ENCODE measurements at places on chromosomes 12 and 14.

DNA sequence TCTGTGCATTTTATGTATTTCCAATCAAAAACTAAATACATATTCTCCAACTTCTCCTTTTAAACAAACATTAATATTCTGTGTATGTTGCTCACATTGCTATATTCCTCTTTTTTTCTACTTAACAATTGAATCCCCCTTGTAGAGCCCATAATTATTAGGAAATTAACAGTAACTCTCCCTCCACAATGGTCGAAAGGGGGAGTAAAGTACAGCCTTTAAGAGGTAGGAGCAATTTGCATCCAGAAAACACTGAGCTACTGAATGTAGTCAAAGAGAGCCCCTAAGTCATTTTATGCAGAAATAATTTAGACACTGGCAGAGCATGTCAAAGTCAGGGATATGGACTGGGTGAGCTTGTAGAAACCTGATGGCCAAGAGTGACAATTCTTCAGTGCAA, 57.2 kb upstream of the SCN8A start:
- peak; percentile 54 for DNase-seq

- DNase-seq: no peak
Observed at GRCh38 chr14:61196034-61196433, 85.1 kb downstream of the TMEM30B start.

GRCh38 chr12:7047306-7047705, 13.2 kb upstream of the C1S start:
- DNase-seq: no peak

- peak; percentile 37 for DNase-seq
Observed at GRCh38 chr14:95686935-95687334, 709 bp downstream of the TCL1B start.

DNA sequence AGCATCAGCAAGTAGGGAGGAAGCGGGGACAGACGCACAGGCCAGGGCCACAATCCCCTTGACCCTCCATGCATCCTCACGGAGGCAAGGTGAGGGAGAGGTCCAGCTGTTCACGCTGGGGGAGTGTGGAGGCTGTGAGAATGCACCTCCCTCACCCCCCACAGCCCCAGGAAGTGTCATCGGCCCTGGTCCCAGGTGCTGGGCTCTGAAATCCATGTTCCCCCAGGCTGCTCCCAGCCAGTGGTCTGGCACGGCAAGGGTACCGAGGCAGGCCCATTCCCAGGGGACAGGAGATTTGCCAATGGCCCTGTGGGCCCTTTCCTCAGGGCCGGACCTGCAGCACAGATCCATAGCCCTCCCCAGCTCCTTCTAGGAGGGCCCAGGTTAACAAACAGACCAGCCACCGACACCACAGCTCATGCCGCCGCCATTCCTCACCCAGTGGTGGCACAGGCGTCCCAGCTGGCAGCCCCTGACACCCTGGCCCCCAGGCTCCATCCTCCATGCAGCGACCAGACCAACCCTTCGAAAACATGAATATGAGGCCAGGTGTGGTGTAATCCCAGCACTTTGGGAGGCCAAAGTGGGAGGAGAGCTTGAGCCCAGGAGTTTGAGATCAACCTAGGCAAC, 21.9 kb upstream of the EIF5 start:
- DNase-seq: no peak

DNA sequence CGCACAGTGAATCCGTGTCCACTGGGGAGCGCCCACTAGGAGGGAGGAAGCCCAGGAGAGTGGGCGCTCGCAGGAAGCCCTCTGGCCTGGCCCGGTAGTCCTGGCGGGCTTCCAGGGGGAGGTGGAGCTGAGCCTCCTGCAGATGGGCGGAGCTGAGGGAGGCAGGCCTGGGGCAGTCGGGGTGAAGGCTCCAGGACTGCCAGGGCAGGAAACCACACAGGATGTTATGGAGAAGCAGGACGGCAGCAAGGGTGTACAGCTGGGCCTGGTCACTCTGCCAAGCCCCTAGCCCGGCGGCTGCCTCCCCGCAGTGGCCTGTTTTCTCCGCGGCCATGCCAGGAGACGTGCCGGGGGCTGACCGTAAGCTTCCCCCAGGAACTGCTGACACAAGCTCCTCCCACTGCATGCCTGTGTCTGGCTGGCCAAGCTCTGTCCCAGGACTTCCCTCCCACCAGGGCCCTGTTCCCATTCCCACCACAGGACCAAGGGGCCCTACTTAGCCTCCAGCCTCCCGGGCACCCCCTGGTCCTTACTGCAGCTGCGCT, 143.4 kb upstream of the C14orf180 start:
- DNase-seq: peak; percentile 31

- DNase-seq: peak; percentile 73
Observed at GRCh38 chr12:125198652-125199051, 133.4 kb downstream of the AACS start.

GRCh38 chr12:104687823-104688573, 231.2 kb downstream of the CHST11 start:
- no peak for DNase-seq

- no peak for DNase-seq
Observed at GRCh38 chr12:106135781-106136180, 3.0 kb downstream of the NUAK1 start.

DNA sequence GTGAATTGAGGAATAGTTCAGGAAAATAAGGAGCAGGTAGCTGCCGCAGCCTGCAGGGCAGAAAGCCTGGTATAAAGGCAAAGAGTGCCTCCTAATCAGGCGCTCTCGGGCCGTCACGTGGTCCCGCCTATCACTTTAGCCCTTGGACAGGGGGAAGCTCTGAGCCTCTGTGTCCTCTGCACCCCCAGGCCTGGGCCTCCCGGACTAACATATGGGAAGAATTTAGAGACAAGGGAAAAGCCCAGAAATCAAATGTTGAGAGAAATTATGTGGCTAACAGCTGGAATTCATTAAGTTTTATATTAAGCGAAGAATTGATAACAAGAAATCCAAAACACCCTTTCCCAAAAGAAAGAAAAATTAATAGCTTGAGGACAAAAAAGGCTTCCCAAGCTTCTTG, 417.7 kb downstream of the ATP23 start:
- DNase-seq: no peak

DNA sequence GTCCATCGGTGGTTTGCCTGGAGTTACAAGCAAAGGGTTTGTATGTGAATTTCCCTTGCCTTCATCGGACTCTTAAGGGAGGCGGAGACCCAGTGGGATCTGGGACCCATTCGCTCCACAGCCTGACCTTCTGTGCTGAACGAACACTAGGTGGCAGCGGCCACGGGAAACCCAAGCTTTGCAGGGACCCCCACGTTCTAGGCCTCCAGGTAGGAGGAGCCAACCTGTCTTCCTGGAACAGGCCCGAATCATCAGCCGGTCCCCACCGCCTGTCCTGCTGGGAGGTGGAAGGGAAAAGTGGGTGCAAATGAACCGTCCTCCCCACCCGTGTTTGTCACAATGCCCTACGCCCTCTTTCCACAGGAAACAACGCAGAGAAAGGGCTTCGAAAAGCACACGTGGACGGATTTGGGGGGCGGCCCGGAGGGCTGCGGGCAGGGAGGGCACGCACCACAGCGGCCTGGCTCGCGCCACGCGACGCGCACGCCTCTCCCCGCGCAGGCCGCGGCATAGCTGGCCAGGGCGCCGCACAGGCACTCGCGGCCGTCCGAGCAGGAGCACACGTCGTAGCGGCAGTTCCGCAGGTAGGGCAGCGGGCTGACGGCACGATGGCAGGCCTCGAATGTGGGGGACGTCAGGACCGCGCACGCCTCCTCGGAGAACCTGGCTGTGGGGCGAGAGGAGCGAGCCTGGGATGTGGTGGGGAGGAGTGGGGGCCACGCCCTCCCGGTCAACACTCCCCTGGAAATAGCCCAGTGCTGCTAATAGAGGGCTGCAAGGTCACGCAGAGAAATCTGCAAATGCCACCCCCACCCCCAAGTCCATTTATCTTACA, 67.8 kb downstream of the VWF start:
- peak; percentile 85 for DNase-seq

DNA sequence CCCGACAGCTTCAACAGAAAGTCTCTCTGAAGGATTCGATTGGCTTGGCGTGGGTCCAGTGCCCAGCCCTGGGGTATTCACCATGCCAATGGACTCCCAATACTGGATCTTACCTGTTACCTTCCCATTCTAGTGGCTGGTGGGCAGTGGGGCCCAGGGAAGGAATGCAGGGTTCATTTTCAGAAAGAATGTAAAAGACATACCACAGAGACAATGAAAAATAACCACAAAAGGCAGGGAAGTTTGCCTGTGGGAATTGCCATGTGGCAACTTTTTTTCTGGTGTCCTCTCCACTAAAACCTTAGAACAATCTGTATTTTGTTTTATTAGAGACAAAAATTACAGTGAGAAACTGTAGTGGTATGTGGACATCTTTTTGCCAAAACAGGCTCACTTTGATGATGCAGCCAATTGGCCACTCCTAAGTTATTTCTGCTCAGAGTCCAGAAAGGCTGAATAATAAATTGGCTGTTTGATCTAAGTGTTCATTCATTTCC, 55.2 kb downstream of the PTGER2 start:
- no peak for DNase-seq

DNA sequence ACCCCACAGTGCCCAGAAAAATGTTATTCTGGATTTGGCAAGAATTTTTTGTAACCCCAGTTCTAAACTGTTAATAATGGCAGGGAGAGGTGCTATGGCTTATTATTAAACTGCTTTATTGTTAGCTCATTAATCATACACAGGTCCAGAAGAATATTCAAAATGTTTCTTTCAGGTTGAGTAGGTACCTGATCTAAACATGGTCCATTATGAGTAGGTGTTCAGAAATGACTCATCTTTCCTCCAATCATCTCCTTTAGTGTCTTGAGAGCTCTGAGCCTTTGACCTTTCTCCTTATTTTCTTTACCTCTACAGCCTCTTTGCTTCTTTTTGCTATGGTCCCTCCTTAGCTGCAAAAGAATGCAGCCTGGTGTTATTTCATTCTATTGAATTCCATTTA, 211.0 kb upstream of the GARIN6 start:
- no peak for DNase-seq

DNA sequence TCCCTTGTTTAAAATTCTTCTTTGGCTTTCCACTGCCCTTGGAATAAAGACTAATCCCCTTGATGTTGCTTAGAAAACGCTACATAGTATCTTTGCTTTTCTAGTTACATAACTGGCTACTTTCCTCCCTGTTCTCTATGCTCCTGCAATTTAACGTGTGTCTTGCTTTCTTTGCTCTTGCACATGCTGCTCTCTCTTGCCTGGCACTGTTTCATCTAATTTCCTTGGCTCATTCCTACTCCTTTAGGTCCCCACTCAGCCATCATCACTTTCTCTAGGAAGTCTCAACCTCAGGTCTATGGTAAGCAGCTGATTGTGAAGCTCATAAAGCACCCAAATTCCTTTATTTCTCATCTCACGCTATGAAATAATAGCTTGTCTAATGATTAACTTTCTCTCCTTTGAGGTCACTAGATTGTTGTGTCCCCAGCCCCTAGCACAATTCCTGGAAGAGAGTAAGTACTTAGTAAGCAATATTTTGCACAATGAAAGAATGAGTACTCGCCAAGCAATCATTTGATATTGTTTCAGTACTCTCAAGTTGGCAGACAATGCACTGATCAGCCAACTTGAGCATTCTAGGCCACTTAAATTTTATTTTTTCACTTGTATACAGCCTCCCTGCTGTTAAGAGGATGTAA, 3.3 kb downstream of the ALDH6A1 start:
- DNase-seq: no peak

DNA sequence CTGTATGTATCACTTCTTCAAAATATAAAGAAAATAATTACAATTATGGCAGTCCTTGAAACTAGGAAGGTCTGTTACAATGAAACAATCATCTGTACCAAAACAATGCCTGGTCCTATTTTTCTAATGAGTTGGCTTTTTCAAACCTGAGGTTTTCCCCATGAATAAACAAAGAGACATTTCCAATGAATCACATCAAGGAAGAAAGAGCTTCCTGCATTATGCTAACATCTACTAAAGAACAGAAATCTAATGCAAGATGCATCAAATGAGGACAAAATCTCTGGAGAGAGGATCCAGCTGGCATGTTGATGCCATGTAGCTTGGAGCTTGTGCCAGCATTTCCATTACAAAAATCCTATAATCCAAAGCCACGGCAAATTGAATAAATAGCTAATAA, 29.3 kb downstream of the NIN start:
- DNase-seq: no peak
